Activated T-helper 9 cell treated with anti-CD3 and anti-CD28 coated beads, Interleukin-2, amount 50 U/mL, for 16 hours (primary cell): ENCODE measurements at places on chromosomes 1 and 21.

DNA sequence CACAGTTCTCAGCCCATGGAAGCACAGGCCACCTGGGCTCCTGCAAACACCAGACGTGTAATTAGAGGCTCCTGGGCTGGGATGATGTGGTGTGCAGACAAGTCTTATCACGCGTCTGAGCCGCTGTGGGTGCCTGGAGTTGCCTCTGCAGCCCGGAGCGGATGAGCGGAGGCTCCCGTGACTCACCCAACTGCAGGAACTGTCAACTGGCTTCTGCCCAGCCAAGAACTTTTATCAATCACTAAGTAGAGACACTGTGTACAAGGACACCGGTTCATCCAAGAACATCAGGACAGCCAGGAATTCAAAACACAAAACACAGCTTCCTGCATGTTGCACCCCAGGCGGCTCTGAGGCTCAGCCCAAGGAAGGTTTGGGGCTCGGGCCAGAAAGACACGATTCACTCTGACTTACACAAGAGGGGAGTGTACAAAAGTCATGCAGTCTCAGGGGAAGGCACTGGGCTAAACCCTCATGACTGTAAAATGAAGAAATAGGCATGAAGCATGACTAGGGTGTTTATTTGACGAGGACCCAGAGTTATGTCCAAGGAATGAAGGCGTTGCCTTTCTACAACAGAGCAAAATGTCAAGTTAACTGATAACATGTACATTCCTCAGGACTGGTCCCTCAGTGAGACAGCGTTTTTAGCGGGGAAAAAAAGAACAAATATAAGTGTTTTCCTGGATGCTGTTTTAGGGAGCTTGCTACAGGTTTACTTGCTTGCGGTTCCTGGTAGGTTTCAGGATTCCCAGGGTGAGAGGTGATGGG is 21.1 kb downstream of the ERRFI1 start:
- DNase-seq, result no peak

GRCh38 chr21:38831526-38832467 is 26.1 kb downstream of the ETS2 start:
- no peak for DNase-seq

DNA sequence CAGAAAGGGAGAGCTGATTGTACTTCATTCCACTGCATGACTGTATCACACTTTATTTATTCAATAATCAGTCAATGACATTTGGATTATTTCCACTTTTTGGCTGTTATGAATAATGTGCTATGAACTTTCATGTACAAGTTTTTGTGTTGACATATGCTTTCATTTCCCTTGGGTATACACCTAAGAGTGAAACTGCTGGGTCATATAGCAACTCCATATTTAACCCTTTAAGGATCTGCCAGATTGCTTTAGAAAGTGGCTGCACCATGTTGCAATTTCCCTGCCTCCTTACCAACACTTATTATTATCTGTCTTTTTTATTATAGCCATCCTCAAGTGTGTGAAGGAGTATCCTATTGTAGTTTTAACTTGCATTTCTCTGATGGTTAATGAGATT is 108.8 kb upstream of the KCNK1 start:
- no peak for DNase-seq

- DNase-seq, result no peak
Measured at GRCh38 chr1:172180501-172181285, 239.8 kb upstream of the C1orf105 start.
